ENCODE measurements at places on chromosomes 11 and 22. TPM values are rescaled to one million over a fixed set of nuclear protein-coding genes. Genes with fewer than 3 reads are reported as not detected.

MS4A15 gene
- polyA plus RNA-seq = not detected

HBG1 gene
- not detected for polyA plus RNA-seq

IL10RA gene
- polyA plus RNA-seq = not detected

MMP13 gene
- not detected for polyA plus RNA-seq

MOGAT2 gene
- polyA plus RNA-seq = not detected

APOL4 gene
- polyA plus RNA-seq = not detected

BRSK2 gene
- 0.18 TPM for polyA plus RNA-seq

RIBC2 gene
- 1.7 TPM for polyA plus RNA-seq

THRSP gene
- polyA plus RNA-seq = not detected

ELF5 gene
- not detected for polyA plus RNA-seq

RRP8 gene
- polyA plus RNA-seq = 34.6 TPM

SF1 gene
- polyA plus RNA-seq = 105 TPM

MUC5AC gene
- not detected for polyA plus RNA-seq

RNF215 gene
- 8.2 TPM for polyA plus RNA-seq

SLC22A25 gene
- polyA plus RNA-seq = not detected

SLC22A9 gene
- not detected for polyA plus RNA-seq

APOBEC3G gene
- 2.4 TPM for polyA plus RNA-seq

OSBP gene
- polyA plus RNA-seq = 14.4 TPM

TMEM86A gene
- polyA plus RNA-seq = 0.71 TPM

DDX25 gene
- polyA plus RNA-seq = not detected

CYP2D6 gene
- 0.66 TPM for polyA plus RNA-seq

PAMR1 gene
- 0.37 TPM for polyA plus RNA-seq
